ENCODE measurements at places on chromosomes 7 and 10.

GRCh38 chr7:38524786-38525185 is 106.4 kb downstream of the AMPH start:
- no peak for DNase-seq

GRCh38 chr10:3264161-3264761 is 91.7 kb upstream of the PITRM1 start:
- no peak for DNase-seq

- DNase-seq: no peak
Measured at GRCh38 chr7:70068531-70068930, 470.3 kb downstream of the AUTS2 start.

GRCh38 chr7:151756076-151756731 is 120.7 kb downstream of the PRKAG2 start:
- DNase-seq: peak; percentile 41
